ENCODE measurements at places on chromosomes 2 and 18.

GRCh38 chr2:42878581-42878980, 86.2 kb upstream of the HAAO start:
- no peak for DNase-seq

- no peak for DNase-seq
These were observed 38.4 kb downstream of the C1QL2 start for GRCh38 chr2:119119999-119120756.

DNA sequence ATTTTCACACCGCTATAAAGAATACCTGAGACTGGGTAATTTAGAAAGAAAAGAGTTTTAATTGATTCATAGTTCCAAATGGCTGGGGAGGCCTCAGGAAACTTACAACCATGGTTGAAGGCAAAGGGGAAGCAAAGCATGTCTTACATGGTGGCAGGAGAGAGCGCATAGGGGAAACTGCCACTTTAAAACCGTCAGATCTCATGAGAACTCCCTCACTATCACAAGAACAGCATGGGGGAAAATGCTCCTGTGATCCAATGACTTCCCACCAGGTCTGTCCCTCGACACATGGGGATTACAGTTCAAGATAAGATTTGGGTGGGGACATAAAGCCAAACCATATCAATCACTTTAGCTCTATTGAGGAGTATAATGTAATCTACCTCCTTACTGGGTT, 53.5 kb downstream of the ABCB11 start:
- DNase-seq = no peak

DNA sequence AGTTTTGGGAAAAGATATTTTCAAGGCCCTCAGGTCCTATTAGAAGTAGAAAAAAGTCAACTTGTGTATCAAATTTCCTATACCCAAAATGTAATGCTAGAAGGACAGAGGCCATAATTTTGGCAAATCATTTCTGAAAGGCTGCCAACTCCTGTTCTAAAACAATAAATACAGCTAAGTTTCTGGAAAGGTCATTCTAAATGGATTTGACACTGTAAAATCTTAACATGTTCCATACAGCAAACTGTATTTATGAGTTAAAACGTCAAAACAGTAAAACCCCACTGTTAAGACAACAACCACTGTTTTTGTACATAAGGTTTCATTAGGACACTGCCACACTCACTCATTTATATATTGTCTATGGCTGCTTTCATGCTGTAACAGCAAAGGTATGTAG, 9.7 kb downstream of the FAM98A start:
- no peak for DNase-seq

GRCh38 chr2:240981280-240981679, 17.1 kb upstream of the SNED1 start:
- DNase-seq = no peak

- DNase-seq = no peak
These were observed 1029.9 kb upstream of the ACVR2A start for GRCh38 chr2:146814971-146815370.

DNA sequence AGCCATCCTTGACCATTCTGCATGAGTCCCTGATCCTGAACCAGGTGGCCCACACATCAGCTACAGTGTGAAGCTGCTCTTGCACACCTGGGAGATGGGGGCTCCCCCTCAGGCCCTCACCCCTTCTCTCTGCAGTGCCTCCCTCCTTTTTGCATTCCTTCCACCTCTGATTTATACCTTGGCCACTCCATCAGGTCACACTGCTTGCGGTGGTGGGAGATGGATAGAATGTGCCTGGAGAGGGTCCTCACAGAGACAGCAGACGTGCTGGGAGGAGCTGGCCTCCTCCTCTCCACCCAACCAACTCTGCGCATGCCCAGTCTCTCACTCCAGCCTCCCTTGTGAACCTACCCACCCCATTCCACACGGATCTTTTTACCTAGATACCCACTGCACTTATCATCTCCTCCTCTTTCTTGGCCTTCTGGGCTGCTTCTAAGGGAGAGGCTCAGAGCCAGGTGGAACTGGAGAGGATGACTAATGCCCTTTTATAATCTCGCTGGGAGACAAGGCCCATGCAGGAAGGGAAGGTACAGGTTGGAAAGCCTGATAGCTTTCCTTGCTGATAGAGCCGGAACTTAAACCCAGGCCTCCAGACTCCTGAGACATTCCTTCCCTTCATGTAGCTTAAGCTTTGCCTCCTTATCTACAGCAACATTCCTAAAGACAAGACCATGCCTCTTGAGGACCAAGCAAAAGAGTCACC, 205.1 kb downstream of the ZBTB7C start:
- no peak for DNase-seq

DNA sequence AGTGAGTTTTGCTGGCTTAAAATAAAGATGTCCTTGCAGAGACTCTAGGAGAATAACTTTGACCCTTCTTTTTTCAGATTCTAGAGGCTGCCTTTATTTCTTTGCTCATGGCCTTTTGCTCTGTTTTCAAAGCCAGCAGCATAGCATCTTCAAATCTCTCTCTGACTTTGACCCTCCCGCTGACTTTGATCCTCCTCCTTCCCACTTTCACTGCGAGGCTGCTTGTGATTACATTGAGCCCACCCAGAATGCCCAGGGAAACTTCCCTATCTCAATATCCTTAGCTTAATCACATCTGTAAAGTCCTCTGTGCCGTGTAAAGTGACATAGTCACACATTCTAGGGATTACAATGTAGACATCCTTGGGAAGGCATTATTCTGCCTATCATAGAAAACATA, 23.9 kb downstream of the TACR1 start:
- no peak for DNase-seq

DNA sequence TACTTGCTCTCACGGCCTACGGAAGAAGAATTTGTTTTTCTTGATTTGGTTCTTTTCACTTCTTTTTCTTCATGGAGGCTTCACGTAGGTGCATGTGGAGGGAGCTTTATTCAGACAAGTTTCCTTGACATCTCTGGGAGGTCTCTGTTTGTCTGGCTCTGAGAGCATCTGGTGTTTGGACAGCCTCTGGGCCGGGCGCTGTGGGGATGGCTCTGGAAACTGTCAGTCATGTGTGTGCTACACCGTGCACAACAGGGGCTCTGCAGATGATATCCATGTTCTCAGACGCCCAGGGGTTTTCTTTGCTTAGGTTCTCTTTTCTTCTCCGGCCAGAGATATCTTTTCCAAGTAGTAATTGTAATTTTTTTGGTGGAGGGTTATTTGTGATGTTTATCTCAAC, 130.7 kb downstream of the SH3RF3 start:
- DNase-seq = no peak

DNA sequence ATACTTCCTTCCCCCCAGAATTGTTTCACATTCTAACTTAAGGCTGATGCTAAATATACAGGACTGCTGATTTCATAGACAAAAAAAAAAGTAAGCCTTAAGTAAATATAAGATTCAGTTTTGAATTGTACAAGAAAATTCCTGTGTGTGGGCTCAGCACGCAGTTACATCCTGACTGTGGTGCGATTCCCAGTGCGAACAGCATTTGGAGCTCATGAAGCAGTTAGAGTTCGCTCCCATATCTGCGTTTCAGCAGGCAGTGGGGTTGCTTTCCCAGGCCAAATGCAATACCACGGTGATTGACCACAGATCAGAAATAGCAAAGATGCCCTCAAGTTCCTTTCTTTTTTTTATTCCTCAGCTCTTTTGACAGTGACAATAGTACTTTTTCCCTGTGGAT, 75.6 kb downstream of the SATB2 start:
- DNase-seq = no peak

- DNase-seq = no peak
These were observed 49.0 kb upstream of the TMEM18 start for GRCh38 chr2:726169-726568.

- DNase-seq = no peak
These were observed 336.5 kb upstream of the MMADHC start for GRCh38 chr2:149924028-149924427.

- peak; percentile 89 for DNase-seq
These were observed 1.8 kb upstream of the TGIF1 start for GRCh38 chr18:3447895-3448837.

- no peak for DNase-seq
These were observed 74.6 kb downstream of the ASB1 start for GRCh38 chr2:238501311-238501710.

All from caudate nucleus (tissue), 63 donors.